Naive thymus-derived CD4-positive, alpha-beta T cell (primary cell): ENCODE measurements at places on chromosomes 4 and X.

DNA sequence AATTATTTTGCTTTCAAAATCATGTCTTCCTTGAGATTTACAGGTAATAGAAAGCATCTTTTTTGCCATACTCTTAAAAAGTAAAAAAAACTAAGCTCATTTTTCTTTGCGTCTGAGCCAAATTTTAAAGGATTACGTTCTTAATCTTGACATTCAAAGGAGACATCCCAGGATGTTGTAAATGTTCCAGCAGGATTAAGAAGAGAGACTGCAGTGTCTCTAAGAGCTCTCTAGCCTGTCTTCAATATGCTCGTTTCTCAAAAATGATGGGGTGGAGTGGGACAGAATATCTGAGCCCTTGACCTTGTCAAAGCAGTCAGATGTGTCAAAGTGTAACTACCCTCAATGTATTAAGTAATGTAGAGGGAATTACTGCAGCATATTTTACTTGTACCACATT is 363.3 kb downstream of the PCDH7 start:
- DNase-seq: no peak

GRCh38 chr4:185859111-185859510 is 47.1 kb upstream of the SORBS2 start:
- DNase-seq: no peak

- DNase-seq: no peak
Observed at GRCh38 chrX:37943554-37944344, 62.6 kb upstream of the SYTL5 start.

- peak; percentile 29 for DNase-seq
Observed at GRCh38 chrX:118346258-118347094, 570 bp downstream of the WDR44 start.

GRCh38 chr4:169398316-169398715 is 127.6 kb upstream of the SH3RF1 start:
- DNase-seq: no peak

- DNase-seq: no peak
Observed at GRCh38 chr4:129428454-129428853, 332.5 kb downstream of the C4orf33 start.

GRCh38 chr4:75769036-75769435 is 44.7 kb downstream of the USO1 start:
- DNase-seq: no peak

- DNase-seq: no peak
Observed at GRCh38 chr4:20592013-20592412, 108.2 kb upstream of the PACRGL start.

DNA sequence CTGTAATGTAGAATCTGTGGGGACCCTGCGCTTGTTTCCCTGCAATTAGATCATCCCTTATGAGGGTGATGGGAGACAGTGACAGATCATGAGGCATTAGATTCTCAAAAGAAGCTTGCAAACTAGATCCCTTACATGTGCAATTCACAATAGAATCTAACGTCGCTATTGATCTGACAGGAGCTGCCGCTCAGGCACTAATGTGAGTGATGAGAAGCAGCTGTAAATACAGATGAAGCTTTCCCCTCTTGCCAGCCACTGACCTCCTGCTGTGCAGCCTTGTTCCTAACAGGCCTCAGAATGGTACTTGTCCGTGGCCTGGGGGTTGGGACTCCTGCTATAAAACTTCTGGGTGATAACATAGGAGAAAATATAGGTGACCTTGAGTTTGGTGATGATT is 1076.8 kb downstream of the PDHA2 start:
- DNase-seq: no peak

- no peak for DNase-seq
Observed at GRCh38 chrX:39678914-39679313, 418.8 kb downstream of the BCOR start.

DNA sequence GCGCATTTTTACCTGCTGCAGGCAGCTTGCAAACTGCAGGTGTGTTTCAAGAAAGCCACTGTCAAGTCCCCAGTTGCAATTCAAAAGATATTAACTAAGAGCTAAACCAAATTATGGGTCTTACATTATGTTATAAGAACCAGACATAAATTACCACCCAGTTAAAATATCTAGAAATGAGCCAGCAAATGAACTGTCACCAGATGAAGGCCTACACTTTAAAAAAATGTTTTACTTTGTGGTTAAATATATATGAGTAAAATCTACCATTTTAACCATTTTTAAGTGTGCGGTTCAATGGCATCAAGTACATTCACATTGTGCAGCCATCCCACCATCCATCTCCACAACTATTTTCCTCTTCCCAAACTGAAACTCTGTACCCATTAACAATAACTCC is 32.0 kb upstream of the TMEM131L start:
- DNase-seq: no peak
